Stimulated activated CD8-positive, alpha-beta memory T cell treated with anti-CD3 and anti-CD28 coated beads, Interleukin-4, amount 100 ng/mL, for 1 hour (primary cell): ENCODE measurements at places on chromosomes 7 and 10.

GRCh38 chr10:28808693-28809092 is 131.4 kb downstream of the BAMBI start:
- no peak for DNase-seq

DNA sequence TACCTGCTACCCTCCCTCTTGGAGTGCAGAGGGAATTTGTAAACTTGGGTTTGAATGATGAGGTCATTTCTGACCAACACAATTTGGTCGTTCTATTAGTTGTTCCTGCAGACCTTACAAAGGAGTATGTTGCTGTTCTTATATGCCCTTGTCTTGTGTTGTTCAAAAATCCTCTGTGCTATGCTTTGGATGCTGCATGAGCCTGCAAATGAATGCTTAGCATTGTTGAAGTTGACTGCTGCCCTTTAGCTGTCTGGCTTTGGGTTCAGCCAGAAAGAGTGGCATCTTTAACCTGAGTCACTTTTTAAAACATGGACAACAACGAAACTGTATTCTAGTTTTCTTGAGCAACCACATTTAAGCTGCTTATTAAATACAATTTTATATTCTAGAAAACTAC is 80.3 kb downstream of the SND1 start:
- DNase-seq: no peak

GRCh38 chr7:8190119-8190895 is 71.7 kb downstream of the ICA1 start:
- no peak for DNase-seq

DNA sequence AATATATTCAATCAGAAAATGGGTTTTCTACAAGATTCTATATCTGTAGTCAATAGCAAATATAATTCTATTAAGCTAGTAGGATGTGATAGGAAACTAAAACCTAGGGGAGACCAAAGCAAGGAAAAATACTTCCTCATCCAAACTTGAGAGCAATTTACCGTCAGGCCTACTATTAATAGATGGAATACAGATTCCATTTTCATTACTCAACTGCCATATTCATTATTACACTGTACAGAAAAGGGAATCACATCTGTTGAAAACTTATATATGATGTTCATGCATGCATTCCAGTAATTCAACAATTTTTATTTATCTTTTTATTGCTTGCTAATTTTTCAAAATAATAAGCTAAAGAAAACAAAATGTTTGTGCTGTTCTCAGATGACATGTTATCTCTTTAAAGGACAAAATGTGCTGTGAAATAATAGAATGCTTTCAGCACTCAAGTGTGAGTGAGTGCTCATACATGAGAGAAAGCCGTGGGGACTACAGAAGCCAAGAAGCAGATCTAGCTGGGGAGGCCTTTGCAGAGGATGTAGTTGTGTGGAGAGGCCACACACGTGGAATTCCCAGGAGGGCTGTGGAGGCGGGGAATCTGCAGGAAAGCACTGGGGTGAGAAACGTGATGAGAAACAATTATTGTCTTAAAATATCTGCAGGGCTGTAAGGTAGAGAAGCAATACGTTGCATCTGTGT is 110.0 kb downstream of the EGFR start:
- DNase-seq: no peak

- DNase-seq: no peak
These were observed 21.8 kb upstream of the LRRC4 start for GRCh38 chr7:128053023-128053422.

DNA sequence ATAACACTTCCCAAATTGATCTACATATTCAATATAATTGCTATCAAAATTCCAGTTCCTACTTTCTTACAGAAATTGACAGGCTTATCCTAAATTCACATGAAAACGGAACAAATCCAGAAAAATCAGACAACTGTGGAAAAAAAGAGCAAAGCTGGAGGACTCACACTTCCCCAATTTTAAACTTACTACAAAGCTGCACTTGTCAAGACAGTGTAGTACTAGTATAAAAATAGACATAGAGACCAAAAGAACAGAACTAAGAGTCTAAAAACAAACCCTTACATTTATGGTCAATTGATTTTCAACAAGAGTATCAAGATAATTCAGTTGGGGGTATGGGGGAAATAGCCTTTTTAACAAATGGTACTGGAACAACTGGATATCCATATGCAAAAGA is 27.5 kb downstream of the LMBR1 start:
- no peak for DNase-seq

DNA sequence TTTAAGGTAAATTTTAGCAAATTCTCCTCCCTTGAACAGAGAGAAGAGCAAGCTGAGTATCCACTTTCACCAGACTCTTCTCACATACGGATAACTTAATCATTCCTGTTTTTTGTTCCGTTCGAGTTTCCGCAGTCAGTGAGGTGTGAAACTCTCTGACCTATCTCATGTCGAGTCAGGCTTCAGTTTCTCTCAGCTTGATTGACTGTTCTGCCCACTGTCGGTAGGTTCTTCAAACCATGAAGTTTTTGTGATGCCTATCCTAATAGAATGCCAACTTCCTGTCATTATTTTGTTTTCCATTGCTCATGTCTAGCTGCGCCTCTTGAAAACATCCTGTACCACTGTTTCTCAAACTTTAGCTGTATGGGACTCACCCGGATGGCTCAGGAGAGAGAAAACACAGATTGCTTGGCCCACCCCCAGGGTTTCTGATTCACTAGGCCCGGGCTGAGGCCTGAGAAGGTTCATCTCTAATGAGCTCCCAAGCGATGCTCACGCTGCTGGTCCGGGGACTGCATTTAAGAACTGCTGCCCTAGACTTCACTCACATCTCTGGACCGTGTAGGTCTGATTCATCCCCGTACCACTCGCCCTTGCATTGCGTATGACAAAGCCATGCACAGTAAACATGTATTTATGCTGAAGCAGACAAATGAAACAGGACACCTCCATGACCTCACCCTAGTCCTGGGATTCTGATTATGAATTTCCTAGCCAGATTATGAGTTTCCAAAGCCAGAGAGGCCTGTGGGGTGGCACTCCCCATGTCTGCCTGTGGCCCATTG is 208.4 kb upstream of the AGK start:
- DNase-seq: no peak

- DNase-seq: no peak
These were observed 20.8 kb upstream of the MKI67 start for GRCh38 chr10:128147064-128147463.

DNA sequence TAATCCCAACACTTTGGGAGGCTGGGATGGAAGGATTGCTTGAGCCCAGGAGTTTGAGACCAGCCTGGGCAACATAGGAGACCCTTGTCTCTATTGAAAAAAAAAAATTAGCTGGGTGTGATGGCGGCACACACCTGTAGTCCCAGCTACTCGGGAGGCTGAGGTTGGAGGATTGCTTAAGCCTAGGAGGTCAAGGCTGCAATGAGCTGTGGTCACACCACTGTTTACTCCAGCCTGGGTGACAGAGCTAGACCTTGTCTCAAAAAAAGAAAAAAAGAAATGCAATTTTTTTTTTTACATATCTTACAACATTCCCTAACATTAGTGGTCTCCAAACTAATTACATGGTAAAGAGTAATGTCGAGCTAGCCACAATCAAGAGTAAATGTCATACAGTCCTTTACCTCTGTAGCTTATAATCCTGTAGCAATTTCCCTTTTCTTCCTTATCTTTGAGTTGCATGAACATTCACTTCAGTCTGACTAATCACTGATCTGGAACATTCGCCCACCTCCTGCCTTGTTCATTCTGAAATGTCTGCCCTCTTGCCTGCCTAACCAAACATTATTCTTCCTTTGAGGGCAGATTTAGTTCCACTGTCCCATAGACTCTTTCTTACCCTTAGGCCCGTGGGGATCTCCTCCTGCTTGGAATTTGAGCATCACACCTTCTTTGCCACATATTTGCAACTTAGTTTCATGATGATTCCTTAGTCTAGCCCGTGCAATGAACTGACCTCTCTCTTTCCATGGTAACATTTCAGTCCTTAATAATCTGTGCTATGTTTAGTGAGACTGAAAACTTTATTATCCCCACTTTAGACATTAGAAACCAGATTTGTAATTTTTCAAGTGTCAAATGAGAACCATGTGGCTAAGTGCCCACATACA is 4.8 kb upstream of the VCL start:
- DNase-seq: no peak

GRCh38 chr10:19449860-19450259 is 366.4 kb upstream of the PLXDC2 start:
- no peak for DNase-seq

- no peak for DNase-seq
These were observed 28.4 kb downstream of the DNAJC9 start for GRCh38 chr10:73218431-73219191.

DNA sequence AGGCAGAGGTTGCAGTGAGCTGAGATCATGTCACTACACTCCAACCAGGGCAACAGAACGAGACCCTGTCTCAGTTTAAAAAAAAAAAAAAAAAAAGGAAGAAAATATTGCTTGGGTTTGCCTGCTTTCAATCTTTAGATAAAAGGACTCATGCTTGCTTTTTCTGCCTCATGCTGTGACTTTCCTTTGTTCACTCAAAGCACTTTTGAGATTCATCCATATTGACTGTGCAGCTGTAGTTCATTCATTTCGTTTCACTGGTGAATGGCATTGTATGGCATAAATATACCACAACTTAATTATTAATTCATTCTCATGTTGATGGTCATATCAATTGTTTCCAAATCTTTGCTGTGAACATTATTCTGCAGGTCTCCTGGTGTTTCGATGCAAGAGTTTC is 97.6 kb upstream of the NFE2L3 start:
- no peak for DNase-seq

- no peak for DNase-seq
These were observed 15.5 kb downstream of the ELMO1 start for GRCh38 chr7:37433166-37433565.
